ENCODE measurements at places on chromosomes 1 and 21. TPM values are rescaled to one million over a fixed set of nuclear protein-coding genes. Genes with fewer than 3 reads are reported as not detected.

- DNase-seq = peak; percentile 98
Measured at GRCh38 chr1:170707959-170708655, 44.2 kb downstream of the PRRX1 start.

GRCh38 chr1:223179280-223179679 is 36.2 kb upstream of the TLR5 start:
- DNase-seq = no peak

Gene FMN2
- 14.6 TPM for polyA plus RNA-seq

DNA sequence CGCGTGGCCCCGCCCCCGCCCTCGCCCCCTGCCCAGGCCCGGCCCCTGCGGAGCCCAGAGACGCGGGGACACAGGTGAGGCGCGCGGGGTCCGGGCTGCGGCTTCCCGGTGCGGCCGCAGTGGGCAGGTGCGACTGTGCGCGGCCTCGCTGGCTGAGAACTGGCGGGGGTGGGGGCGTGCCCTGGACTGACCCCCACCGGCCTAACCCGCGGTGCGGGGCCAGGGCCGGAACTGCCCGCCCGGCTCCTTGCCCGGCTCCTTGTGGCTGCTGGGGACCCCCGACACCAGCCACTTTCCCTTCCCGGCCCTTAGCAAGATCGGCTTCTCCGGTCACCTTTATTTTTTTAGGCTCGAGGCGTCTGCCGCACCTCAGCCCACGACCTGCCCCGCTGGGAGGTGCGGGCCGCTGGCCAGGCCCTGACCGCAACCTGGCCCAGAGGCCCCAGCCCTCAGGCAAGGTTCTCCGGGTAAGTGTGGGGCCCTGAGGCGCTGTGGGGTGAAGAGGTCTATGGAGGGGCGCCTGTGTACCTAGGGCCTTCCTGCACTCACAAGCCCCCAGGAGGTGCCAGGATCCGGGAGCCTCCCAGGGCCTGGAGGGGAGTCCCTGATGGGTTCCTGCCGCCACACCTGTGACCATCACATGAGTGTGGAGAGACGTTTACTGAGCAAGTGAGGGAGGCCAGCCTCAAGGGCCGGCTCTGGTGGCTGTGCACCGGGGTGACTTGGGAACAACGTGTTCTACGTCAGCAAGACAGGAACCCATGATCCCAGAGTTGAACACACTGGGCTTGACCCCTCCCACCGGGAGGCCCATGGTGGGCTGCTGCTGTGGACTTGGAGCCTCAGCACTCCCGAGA is at the start of gene SMIM1:
TSS of gene SMIM1 (plus strand) at position 35 of the 857 bp plus-strand sequence. CDS start 2,625 bp downstream, outside the sequence.
- DNase-seq = no peak

- peak; percentile 26 for DNase-seq
Measured at GRCh38 chr1:101137144-101138126, 99.4 kb upstream of the S1PR1 start.

DNA sequence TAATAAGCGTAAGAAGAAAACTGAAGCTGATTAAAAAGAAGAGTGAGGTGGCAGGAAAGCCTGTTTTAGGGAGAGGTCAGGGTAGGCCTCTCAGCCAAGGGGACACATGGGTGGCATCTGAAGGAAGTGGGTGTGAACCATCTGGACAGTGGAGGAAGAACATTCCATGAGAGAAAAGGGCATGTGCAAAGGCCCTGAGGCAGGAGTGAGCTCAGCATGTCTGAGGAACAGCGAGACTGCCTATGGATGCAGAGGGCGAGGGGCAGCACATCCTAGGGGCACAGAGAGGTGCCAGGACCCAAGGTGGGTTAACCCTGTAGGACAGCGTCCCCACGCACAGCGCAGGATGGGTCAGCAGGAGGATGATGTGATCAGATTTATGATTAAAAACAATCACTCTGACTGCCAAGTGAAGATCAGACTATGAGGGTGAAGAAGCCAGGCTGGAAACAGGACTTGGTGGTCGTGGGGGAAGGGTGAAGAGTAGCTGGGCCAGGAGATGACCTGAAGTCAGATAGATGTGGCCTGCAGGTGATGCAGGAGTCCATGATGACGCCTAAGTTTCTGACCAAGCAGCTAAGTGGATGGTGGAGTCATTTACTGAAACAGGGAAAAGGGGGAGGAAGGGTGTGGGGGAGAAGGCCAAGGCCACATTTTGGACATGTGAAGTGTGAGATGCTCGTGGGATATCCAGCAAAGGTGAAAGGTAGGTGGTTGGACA is 37.9 kb downstream of the PABPC4 start:
- no peak for DNase-seq

Gene CA6
- polyA plus RNA-seq = not detected

- DNase-seq = no peak
Measured at GRCh38 chr1:167473761-167474160, 44.6 kb downstream of the CD247 start.

- DNase-seq = no peak
Measured at GRCh38 chr1:200737647-200738291, 924 bp upstream of the CAMSAP2 start.

- DNase-seq = no peak
Measured at GRCh38 chr1:2368053-2368744, 23.2 kb downstream of the MORN1 start.

DNA sequence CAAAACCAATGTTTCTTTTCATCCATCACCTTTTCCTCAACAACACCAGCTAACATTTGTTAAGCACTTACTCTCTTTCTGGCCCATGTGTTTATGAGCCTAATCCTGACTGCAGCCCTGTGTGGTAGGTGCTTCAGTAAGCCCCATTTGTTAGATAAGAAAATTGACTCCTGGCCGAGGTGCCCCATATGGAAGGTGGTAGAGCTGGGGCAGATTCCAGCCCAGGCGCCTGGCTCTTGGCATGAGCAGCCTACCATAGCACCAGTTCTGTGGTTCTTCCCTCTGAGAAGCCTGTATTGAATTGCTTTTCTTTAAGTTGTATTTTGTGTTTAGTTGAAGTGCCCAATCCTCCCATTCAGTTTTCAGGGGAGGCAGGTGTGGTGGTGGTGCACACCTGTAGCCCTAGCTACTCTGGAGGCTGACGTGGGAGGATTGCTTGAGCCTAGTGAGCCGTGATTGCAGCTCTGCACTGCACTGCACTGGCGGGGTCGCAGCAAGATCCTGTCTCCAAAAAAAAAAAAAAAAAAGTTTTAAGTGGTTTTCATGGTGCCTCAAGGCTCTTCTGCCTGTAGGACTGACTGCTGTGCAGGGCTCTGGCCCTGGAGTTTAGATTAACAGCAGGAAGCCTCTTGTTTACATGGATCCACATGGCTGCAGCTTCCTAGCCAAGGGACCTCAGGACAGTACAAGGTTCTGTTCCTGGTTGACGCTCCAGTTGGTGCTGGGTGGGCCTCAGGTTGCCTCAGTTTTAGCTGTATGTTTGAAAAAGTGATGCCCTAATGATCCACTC is 125.9 kb downstream of the MRPS6 start:
- DNase-seq = no peak

DNA sequence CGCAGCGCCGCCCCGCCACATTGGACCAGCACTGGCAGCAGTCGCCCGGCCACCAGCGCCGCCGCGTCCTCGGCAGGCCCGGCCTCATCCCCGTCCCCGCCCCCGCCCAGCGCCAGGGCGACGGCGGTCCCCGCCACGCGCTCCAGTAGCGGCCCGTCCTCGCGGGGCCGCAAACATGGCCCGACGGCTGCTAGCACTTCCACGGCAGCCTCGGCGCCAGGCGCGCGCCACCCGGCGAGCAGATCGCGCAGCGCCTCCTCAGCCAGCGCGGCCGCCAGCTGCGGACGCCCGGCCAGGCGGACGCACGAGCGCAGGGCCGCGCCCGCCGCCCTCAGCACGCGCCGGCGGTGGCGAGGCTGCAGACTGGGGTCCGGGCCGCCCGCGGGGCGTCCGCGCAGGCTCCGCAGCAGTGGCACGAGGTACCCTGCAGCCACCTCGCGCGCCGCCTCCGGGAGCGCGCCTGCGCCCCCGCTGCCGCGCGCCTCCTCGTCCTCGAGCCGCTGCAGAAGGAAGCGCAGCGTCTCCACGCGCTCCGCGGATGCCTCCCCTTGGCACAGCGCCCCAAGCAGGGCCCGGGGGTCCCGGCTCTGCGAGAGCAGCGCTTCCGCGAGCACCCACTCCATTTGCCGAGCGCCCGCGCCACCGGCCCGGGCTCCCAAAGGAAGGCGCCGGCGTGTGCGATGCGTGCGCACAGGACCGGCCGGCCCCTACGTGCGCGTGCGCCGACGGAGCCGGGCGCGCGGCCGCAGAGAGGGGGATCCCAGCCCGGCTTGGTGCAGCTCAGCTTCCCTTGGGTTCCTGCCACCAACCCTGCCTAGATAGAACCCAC is at the start of gene TARBP1:
TSS of gene TARBP1 (minus strand) at position 699 of the 829 bp plus-strand sequence. CDS start at position 623, 76 bp downstream.
- DNase-seq = no peak

GRCh38 chr1:196121181-196121580 is 487.1 kb downstream of the KCNT2 start:
- DNase-seq = no peak

Gene NUAK2
- 5.8 TPM for polyA plus RNA-seq

Gene IRF2BP2
- polyA plus RNA-seq = 20.7 TPM

Gene DNALI1
- 5.5 TPM for polyA plus RNA-seq

All from BJ (cell line).